ENCODE measurements at places on chromosomes 11 and 22. TPM values are rescaled to one million over a fixed set of nuclear protein-coding genes. Genes with fewer than 3 reads are reported as not detected.

The FREY1 gene
- polyA plus RNA-seq: not detected

The OR52I2 gene
- not detected for polyA plus RNA-seq

The SHANK3 gene
- 0.65 TPM for polyA plus RNA-seq

The MS4A4E gene
- not detected for polyA plus RNA-seq

The PPP6R3 gene
- polyA plus RNA-seq: 29.8 TPM
